Cortex of kidney (tissue), 1 donor: ENCODE measurements at places on chromosomes 7 and 10.

- no peak for DNase-seq
Measured at GRCh38 chr10:108104551-108105156, 940.1 kb upstream of the SORCS1 start.

DNA sequence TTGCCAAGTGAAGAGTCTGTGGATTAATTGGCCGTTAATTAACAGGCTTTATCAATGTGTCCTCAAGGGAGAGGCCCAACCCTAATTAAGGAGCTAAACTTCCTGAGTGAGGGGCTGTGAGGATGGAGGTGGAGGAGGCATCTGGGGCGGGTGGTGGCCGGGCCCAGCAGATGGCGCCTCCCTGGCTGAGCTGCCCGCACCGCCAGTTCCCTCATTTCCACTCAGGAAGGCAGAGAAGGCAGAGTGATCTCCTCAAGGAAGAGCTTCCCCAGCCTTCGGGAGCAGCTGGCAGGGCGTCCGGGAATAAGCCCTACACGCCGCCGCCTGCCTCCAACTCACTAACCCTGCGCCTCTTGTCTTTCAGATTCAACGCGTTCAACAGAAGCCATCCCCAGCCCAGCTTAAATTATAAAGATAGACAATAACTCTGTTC, 112.2 kb downstream of the CYTH3 start:
- DNase-seq, result no peak

- no peak for DNase-seq
Measured at GRCh38 chr7:149310113-149310836, 48.3 kb downstream of the ZNF783 start.

DNA sequence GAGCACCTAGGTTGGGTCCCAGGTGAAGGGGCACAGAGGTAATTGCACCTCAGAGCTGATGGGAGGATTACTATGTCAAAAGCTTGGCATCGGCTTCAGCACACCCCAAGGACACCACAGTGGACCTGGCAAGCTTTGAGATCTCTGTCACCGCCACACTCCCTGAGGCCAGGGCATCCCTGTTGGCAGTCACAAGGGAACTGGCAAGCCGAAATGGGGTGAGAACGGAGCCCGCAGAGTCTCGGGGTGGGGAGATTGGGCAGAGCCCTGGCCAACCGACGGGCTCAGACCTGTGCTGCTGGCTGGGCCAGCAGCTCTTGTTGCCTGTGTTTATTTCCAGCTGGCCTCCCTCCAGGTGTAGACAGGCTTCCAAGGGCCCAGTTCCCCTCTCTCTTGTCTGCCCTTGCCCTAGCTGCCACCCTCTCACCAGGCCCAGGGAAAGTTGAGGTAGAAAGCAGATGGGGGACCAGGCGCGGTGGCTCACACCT, 2.5 kb downstream of the HSPB1 start:
- DNase-seq, result peak; percentile 19

GRCh38 chr7:23454881-23455526, 15.3 kb downstream of the IGF2BP3 start:
- DNase-seq, result no peak

DNA sequence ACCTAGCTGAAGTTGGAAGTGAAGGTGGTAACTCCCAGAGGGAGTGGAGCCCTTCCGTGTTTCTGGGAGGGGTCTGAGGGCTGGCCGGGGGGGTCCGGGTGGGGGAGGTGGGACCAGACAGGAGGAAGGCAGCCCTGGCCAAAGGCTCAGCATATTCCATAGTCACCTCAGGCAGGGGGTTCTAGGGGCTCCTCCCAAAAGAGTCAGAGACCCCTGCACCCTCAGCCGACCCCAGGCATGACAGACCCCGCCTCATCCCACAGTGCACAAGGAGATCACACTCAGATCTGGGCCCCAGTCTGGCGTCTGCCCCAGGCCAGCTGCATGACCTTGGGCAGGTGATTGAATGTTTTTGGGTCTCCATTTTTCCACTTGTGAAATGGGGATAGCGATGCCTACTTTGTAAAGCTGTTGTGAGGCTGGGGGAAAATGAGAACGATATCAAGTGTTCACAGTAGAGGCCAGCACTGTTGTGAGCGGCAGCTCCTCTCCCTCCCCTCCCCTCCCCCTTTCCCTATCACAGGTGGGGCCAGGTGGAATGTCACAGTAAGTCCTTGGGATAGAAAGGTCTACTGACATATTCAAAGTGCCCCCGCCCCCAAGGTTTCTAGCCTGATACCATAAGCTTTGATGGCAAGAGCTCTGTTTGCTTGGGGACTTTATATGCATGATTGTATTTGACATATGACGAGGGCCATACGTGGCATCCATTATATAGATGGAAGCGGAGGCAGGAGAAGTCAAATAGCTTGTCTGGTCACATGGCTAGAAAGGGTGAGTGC, 33.3 kb downstream of the DNAJB12 start:
- DNase-seq, result no peak

DNA sequence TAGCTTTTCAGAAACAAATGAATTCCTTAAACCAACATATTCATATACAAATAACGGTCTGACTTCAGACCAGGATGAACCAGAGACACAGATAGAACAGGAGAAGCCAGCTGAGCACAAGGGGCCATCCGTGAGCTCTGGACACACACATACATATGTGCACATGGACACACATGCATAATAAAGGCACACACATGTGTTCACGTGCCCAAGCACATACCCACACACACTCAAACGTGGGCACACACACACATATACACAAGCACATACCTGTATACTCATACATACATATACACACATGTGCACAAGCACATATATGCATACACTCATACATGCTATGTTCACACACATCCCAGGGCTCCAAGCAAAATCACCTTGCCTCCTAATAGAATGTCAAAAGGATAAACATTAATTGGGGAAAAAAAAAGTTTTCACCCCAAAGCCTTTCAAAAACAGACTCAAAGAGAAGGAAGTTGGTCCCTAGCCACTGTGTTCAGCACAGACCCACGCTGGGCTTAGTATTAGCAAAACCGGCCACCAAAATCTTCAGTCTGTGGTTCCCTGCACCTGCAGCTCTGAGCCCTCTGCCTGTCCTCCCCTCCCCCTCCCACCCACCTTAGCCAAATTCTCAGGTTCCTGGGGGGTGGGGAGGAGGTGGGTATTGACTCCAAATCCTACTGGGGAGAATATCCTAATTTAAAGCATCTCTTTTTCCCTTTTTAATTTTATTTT, 100.4 kb upstream of the MACROH2A2 start:
- no peak for DNase-seq

GRCh38 chr7:81180573-81180972, 261.7 kb upstream of the SEMA3C start:
- DNase-seq, result no peak

DNA sequence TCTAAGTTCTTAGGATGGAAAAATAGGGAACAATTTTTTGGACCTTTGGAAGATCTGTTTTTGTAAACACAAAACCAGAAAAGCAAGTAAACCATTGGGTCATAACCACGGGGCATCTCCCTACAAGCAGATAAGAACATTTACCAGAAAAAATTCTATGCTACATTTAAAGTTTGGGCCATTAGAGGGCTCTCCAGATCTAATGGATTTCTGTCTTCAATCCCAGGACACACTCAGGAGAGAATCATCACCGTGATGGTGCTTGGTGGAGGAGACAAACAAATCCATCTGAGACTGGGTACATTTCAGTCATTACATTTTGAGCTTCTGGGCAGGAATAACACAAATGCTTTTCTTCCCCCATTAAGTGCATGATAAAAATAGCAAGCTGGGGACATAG, 178.4 kb upstream of the TARP start:
- no peak for DNase-seq

DNA sequence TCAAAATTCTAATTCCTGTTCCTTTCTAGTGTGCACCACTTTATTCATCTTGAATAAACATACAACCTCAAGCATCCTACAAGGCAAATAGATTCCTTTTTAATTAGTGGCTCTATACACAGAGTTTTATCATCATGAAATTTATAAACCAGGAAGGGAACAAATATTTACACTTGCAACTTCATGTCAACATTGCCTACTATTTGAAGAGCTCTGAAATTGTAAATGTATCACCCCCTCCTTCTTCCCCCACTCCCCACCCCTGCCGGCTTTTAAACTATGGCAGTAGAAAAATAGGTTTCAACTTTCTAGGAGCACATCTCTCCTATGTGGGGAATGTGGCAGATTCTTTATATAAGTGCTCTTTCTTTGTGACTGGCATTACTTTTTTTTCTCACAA, 49.6 kb downstream of the KAT6B start:
- DNase-seq, result no peak

- DNase-seq, result no peak
Measured at GRCh38 chr7:24403557-24403956, 119.6 kb downstream of the NPY start.

- DNase-seq, result no peak
Measured at GRCh38 chr10:33333260-33334101, 986 bp downstream of the NRP1 start.

- DNase-seq, result no peak
Measured at GRCh38 chr7:72336632-72337389, 75.3 kb downstream of the CALN1 start.
